ENCODE measurements at places on chromosomes 12 and 14.

- no peak for DNase-seq
Measured at GRCh38 chr12:109029411-109029810, 8.5 kb upstream of the SVOP start.

- no peak for DNase-seq
Measured at GRCh38 chr12:53571295-53571694, 54.9 kb downstream of the ATF7 start.

- DNase-seq, result no peak
Measured at GRCh38 chr14:51490205-51490604, 161.5 kb upstream of the FRMD6 start.

- DNase-seq, result no peak
Measured at GRCh38 chr14:61569812-61570548, 125.3 kb upstream of the HIF1A start.

GRCh38 chr12:59929110-59929509 is 333.3 kb downstream of the SLC16A7 start:
- DNase-seq, result no peak

- no peak for DNase-seq
Measured at GRCh38 chr12:13119826-13120225, 16.4 kb upstream of the GSG1 start.

DNA sequence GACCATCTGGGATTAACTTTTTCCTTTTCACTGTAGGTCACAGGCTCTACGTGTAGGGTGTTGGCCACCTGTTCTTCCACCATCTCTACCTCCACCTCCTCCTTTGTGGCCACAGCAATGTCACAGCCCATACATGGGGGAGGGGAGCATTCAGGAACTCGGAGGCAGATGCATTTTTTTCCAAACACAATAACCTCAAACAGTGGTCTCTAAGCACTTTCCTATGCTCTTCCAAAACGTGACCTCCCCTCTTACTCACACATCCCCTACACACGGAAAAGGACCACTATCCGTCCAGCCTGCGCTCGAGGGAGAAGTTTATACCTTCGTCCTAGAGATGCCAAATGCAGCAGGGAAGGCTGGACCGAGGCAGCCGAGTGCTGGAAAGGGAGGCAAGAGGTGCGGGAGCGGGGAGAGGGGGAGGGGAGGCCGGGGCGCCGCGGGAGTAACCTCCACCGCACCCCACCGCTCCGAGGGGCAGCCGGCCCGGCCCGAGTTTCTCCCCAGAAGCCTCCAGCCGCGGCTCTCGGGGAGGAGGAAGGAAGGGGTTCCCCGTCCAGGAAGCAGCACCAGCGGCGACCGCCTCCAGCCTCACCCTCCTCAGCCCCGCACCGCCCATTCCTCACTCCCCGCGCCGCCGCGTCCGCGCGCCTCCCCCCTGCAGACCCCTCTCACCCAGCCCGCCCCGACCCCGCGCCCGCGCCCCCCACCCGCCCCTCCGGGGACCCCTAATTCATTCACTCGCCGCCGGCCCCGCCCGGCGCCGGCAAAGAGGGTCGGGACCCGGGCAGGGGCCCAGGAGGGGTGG is 594 bp downstream of the KRAS start:
- DNase-seq, result peak; percentile 29

DNA sequence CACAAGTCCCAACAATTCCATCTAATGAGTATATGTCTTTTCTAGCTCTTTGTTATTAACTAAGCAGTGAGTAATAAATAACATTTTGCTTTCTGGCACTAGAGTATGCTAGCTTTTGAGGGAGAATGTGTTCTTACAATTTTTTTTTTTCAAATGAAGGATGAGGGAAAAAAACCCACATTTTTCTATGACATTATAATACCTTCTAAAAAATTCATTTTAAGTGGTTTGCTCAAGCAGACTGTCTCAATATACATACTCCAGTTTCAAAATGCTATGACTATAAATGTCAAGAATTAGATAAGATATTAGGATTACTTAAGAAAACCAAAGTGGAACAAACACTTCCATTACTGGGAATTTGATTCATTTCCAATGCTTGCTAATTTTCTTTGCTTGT is 394.6 kb downstream of the C12orf75 start:
- DNase-seq, result no peak

DNA sequence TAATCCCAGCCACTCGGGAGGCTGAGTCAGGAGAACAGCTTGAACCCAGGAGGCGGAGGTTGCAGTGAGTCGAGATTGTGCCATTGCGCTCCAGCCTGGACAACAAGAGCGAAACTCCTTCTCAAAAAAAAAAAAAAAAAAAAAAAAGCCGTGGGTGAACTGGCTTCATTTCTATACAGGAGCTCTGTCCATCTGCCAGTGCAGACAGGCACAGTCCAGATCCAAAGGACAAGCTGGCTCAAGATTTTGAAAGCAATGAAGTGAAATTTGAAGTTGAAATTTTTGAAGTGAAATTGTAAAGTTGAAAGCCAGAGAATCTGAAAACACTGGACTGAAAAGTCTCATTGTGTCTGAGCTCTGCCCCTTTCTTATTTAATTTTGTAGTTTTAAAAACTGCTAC is 134.7 kb downstream of the CALM1 start:
- no peak for DNase-seq

DNA sequence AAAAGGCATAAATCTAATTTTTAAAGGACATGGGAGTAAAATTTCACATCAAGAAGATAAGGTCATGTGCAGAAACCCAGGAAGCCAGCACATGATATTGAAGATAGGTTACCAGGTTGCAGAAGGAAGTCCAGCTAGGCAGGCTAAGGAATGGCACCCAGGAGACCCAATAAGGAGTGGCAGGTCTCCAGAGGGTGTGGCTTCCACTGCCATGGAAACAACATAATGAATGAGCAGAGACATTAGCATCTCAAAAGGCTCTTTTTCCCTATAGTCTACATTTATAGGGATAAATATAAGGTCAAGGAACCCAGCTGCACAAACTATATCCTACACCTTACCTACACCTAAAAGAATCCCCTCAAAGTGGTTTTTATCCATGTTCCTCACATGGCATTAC is 275.9 kb downstream of the RPS29 start:
- no peak for DNase-seq

DNA sequence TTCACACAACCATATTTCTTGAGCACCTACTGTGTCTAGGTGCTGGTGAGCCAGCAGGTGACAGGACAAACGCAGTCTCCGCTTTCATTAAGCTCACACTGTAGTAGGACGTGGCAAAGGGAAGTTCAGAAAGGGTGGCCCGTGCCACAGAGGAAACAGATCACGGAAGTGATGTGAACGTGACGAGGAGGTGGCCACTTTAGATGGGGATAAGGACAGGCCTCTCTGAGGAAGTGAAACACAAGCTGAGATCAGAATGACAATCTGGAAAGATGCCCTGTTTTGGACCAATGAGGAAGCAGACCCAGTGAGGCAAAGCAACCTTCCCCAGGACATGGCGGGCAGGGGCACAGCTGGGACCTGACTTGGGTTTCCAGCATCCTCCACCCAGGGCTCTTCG is 127.4 kb upstream of the PRMT8 start:
- no peak for DNase-seq

DNA sequence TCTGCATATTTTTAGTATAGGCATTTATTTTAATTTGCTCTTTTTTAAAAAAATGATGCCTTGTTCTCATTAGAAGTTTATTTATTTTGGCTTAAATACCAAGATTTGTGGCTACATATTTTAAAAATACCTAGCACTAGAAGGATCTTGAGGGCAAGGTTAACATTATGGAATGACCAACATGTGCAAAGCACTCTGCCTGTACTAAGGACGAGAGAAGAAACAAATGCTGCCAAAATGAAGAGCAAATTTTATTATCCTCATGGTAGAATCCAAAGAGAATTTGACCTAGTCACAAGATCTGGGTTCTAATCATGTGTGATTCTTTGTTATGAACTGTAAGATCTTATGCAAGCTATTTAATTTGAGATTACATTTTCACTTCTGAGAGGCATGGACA is 2.8 kb downstream of the CAND1 start:
- DNase-seq, result no peak

GRCh38 chr14:97655169-97655948 is 858.2 kb downstream of the VRK1 start:
- no peak for DNase-seq

- no peak for DNase-seq
Measured at GRCh38 chr14:98156411-98156810, 1115.6 kb downstream of the BCL11B start.

DNA sequence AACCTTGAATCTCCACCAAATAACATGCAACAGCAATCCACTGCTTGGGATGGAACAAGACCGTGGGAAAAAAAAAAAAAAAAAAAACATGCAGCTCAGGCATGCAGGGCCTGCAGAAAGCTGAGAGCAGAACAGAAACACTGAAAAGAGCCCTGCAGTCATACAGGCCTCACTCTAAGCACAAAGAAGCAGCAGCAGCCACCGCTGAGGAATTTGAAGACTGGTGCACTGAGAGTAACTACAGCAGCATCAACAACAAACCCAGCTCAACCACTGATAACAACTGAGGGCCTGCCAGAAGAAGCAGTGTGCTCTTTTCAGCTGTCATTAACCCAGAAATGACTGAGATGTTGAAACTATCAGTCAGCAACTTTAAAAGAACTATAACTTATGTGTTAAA is 354.7 kb upstream of the TMTC1 start:
- no peak for DNase-seq

DNA sequence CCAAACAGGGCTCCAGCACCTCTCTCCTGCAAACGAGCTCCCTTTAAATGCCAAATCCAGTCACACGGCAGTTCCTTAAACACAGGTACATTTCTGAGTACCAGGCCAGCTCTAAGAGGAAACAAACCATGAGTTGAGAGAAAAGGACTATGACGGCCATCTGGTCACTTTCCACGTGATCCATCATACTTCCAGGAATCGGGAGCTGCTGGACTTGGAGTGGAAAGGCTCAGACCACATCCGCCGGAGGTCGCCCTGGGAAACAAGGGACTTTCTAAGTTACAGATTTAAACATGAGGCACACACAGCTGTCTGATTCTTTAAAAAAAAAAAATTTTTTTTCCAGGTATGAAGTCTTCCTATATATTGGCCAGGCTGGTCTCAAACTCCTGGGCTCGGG is 39.2 kb downstream of the ACADS start:
- DNase-seq, result no peak

DNA sequence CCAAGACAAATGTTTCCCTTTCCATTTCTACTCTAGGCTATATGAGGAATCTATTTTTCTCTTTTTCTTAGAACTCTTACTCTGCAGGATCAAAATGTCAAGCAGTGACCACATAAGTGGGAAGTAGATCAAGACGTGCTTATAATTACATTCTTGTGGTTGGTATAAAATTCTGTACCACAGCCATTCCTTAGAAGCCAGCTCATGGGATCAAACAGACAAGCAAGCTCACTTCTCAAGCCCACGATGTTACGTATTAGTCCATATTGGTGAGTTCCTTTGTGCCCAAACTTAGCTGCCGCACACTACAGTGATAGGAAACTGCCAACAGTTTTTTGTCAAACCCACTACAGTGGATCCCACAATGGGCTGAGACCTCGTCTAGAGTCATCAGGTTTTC is 53.4 kb downstream of the IFNG start:
- no peak for DNase-seq

- no peak for DNase-seq
Measured at GRCh38 chr14:105087963-105088811, 23.0 kb upstream of the GPR132 start.

DNA sequence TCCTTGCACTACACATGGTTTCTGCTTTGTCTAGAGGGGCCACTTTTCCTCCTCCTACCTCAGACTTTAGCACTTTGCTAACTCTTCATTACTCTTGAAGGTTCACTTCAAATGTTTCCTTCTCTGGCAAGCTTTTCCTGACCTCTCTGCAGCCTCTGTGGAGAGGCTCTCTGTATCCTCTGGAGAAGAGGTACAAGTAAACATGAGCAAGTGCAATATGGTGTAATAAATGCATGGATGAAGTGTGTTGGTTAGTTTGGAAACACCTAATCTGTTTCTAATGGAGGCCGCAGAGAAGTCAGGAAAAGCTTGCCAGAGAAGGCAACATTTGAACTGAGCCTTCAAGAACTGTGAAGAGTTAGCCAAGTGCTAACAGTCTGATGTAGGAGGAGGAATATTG is 329.3 kb downstream of the GRIN2B start:
- DNase-seq, result no peak

GRCh38 chr12:116360579-116361413 is 83.3 kb upstream of the MED13L start:
- no peak for DNase-seq

DNA sequence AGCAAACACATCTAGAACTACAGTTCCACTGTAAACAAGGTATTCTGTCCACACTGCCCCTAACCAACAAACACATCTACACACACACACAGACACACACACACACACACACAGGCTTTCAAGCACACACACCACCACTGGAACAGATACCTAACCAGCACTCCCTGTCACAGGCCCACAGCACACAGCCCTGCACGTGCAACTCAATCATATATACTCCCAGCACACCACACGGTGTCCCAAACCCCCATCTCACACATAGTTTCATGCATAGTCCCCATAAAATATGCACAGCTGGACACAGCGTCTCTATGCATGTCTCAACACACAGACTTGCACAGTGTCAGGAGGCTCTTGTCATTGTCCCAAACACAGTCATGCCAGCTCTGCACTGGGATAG is 27.6 kb downstream of the KRT8 start:
- no peak for DNase-seq

GRCh38 chr14:30874120-30874998 is at the start of gene COCH:
COCH (plus strand) TSS chr14:30874559; CDS start chr14:30874939, 380 bp downstream.
- DNase-seq, result peak; percentile 66

DNA sequence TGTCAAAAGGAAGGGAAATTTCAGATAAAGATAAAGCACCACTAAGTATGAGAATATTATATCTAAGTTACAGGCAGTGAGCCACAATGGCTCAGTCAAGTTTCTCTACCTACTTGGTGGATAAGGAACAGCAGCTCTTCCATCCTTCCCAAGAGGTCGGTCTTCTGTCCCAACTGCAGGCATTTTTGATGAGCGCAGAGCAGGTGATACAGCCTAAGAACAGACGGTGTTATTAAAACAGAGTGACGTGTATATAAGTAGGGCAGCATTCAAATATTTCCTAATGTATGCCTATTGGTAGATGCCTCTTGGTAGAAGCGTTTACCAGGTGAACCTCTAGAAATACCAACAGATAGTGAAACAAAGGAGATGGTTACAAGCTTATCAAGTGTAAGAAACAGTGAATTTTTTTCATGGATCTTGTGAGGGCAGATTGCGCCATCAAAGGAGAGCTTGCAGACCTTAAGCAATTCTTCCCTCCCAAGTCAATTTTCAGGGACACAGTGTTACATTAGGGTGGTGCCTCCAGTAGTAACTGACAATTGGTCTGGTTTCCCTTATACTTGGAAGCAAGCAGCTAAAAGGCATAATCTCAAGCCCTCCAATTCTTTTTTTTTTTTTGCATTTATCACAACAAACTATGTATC is 274.5 kb downstream of the MED13L start:
- no peak for DNase-seq

GRCh38 chr14:46819117-46819516 is 167.5 kb upstream of the RPL10L start:
- DNase-seq, result no peak

GRCh38 chr12:3994500-3994899 is 121.3 kb upstream of the PARP11 start:
- DNase-seq, result no peak
